NCI-H1436 treated with DMSO at 0.1 percent for 48 hours (cell line): ENCODE measurements at places on chromosomes 13 and 19.

- DNase-seq, result no peak
Observed at GRCh38 chr13:94546061-94546839, 49.7 kb downstream of the TGDS start.

GRCh38 chr13:108346376-108346775 lies 76.9 kb downstream of the TNFSF13B start:
- no peak for DNase-seq

GRCh38 chr13:99392470-99393135 lies 85.4 kb upstream of the GPR183 start:
- DNase-seq, result no peak

GRCh38 chr13:77510156-77510555 lies 25.4 kb upstream of the SCEL start:
- no peak for DNase-seq
